Umbilical cord (tissue), 2 donors: ENCODE measurements at places on chromosomes 13 and 19.

GRCh38 chr19:46466536-46467196 lies 4.7 kb downstream of the PNMA8A start:
- peak; percentile 57 for DNase-seq

DNA sequence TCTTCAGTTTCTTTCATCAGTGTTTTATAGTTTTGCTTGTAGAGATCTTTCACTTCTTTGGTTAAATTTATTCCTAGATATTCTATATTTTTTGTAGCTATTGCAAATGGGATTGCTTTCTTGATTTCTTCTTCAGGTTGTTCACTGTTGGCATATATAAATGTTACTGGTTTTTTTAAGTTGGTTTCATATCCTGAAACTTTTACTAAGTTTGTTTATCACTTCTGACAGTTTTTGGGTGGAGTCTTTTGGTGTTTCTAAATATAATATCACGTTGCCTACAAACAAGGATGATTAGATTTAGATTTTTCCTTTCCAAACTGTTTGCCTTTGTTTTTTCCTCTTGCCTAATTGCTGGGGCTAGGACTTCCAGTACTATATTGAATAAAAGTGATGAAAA lies 109.7 kb downstream of the PAN3 start:
- DNase-seq, result no peak

- DNase-seq, result no peak
Observed at GRCh38 chr13:31859571-31859970, 120.2 kb downstream of the RXFP2 start.

- peak; percentile 63 for DNase-seq
Observed at GRCh38 chr13:46490129-46490528, 62.8 kb upstream of the LRCH1 start.

GRCh38 chr13:51614350-51614786 lies 30.1 kb downstream of the WDFY2 start:
- DNase-seq, result peak; percentile 32

DNA sequence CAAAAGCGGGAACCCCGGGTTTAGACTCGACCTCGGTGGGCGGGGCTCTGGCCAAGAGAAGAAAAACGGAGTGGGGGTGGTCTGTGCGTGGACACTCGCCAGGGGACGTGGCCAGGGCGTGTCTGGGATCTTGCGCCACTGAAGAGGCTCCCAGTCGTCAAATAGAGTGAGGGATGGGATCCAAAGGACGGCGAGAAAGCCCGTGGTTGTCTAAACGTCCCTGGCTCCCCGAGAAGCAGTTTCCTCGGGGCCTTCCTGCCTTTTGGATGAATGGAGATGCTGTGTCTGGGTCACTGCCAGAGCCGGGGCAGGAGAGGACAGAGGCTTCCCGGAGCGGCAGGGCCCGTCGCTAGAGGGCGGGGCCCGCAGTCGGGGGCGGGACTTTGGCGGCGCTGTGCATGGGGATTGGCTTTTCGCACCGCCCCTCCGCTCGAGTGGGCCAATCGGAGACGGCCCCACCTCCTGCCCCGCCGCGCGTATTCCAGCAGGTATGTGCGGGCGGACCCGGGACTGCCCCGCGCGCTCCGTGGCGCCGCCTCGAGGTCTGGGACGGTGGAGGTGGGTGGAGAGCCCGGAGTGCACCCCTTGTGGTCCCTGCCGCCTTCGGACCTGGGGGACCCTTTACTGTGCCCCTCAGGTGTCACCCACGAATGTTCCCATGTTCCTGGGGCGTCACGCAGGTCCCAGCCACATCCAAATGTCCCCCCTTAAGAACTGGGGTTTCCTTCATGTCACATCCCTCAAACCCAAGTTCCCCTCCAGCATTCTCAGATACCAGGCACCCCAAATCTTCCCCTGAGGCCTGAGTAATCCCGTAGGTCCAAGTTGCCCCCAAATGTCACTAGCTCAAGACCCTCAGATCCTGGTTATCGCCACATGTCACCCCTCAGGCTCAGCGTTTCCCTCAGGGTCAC lies 38.3 kb downstream of the ZSWIM4 start:
- DNase-seq, result peak; percentile 87

DNA sequence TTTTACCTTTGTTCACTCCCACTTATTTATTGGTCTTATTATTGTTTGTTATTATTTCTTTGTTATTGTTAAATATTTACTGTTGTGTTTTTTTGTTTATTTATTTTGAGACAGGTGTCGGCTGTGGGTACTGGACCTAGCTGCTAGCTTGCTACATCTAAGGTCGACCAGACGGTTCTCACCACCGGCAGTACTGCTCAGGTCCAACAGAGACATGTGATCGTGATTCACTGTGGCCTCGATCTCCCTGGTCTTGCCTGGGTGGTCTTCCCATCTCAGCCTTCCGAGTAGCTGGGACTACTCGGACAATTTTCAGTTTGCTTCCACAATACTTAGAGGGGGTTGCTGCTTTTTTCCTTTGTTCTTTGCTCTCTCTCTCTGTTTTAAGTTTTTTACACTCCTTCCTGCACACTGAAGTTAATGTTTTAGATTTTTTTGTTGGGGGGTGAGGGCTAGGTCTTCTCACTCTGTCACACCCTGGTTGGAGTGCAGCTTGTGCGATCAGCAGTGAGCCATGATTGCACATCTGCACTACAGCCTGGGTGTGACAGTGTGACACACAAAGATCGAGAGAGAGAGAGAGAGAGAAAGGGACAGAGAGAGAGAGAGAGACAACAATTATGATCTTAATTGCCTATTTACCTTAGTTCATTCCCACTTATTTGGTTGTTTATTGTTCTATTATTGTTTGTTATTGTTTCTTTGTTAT lies 1432.4 kb downstream of the UQCRFS1 start:
- DNase-seq, result no peak

DNA sequence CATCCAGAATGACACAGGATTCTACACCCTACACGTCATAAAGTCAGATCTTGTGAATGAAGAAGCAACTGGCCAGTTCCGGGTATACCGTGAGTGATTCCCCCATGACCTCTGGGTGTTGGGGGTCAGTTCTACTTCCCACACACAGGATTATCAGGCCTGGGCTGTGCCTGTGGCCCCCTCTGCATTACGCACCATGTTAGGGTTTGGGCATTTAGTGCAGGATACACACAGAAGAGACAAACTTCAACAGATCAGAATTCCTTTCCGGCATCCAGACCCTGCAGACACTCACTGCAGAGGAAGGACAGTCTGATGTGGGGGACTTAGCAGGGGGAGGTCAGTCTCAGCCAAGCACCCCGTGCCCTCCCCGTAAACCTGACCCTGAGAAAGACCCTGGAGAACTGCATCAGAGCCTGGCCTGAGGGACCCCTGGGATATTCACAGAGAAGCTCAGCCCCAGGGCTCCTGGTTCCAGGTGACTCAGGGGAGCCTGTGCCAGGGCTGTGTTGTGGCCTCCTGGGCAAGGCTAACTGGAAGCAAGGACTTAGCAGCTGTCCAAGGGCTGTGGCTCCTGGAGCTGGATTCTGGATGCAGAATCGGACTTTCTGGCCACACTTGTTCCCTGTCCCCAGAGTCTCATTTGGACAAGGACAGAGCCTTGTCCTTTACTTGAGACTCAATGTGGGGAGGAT lies 1.7 kb downstream of the CEACAM5 start:
- DNase-seq, result no peak

- no peak for DNase-seq
Observed at GRCh38 chr19:19489804-19490204, 25.5 kb downstream of the TSSK6 start.

- peak; percentile 65 for DNase-seq
Observed at GRCh38 chr19:31519256-31519655, 170.0 kb upstream of the TSHZ3 start.

DNA sequence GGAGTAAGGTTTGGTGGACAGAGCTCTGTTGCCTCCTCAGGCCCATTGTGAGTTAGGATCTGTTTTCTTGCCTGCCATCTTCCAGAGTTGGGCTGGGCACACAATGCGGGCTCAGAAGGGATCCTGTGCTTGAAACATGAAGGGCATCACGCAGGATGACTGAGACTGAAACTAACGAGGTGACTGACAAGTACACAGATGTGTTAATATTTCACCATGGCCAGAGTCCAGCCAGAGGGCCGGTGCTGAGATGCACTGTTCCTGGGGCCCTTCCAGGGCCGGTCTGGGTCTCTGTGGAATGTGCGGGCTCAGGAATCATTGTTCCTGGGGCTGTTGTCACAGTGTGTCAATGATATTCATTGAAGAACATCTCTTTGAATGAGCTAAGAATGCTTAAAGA lies 163.7 kb downstream of the URI1 start:
- no peak for DNase-seq

DNA sequence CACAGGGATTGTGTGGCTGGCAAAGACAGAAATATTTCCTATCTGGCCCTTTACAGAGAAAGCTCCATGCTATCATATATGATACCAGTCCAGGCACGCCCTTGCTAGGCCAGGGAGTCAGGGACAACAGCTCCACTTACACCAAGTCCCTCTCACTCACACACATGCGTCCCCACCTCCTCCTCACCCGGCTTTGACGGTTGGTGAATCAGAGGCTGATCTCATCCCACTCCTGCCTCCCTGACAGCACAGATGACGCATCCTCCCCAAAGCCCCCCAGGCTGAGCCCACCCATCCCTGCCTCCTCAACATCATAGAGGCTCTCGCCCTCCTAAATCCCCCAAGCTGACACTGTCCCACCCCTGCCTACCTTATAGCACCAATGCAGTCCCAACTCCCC lies 62.7 kb downstream of the F2RL3 start:
- peak; percentile 43 for DNase-seq

DNA sequence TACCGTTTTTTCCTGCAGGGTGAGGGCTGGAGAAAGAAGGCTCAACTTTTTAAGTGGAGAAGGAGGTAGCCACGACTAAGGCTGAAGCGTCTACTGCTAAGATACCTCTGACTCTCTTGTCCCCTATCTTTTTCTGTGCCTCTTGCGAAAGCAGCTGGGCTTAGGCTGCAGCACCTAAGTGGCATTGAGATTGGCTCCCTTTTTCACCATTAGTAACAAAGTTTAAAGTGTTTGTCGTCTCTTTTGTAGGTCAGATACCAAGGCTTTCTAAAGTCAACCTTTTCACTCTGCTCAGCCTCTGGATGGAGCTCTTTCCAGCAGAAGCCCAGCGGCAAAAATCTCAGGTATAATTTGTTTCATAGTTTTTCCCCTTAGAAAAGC lies 887 bp downstream of the CDADC1 start:
- DNase-seq, result no peak

- DNase-seq, result no peak
Observed at GRCh38 chr19:13935765-13936510, 2.3 kb downstream of the PODNL1 start.

- DNase-seq, result no peak
Observed at GRCh38 chr13:23087880-23088279, 92.9 kb upstream of the SGCG start.

DNA sequence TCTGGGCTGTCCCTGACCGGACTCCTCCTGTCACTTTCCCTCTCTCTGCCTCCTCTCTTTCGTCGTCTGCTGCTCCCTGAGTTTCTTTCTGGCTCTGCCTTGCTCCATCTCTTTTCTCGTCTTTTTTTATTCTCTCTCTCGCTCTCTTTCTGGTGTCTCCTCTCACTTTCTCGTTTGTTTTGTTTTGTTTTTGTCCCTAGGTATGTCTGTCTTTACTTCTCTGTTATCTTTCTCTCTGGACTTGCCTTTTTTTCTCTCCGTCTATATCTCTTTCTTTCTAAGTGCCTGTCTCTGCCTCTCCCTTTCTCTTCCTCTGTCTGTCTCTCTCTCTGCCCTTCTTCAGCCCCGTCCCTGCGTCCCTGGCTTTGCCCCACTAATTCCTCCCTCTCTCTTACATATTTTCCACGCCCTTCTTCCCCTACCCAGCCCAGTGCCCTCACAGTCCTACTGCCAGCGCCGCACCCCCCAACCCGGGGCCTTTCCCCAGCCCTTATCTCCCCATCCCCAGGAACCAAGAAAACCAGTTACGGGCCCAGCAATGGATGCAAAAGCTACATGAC lies 48.1 kb upstream of the SHKBP1 start:
- DNase-seq, result no peak

GRCh38 chr13:36148446-36148845 lies 17.3 kb upstream of the DCLK1 start:
- no peak for DNase-seq
